ENCODE measurements at places on chromosomes 4 and X.

DNA sequence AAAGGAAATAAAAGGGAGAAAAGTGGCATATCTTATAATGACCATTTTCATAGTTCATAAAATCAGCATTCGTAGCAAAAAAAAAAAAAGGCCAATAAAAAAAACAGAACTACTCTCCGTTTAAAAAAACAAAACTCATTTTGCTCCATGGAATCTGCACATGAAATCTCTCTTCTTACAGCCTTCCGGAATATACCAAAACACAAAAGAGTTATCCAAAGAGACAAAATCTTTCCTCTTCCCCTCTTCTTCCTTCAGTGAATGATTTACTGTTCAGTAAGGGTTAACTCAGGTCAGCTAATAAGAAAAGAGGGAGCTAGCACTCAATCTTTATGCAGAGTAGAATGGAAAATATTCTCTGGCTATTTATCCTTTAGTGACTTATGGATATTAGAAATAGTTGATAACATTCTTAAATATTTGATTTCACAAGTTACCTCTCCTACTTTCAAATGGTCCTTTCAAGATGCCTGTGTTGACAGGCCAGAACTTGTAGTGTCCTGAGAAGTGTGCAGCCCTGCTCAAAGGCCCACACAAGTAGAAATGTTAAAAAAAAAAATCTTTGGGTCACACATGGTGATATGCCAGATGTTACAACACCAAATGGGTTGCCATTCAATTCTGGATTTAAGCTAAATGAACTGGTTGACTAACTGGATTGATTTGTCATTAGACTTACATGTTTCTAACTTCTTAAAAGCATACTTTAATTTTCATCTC, 42.1 kb downstream of the PDGFC start:
- DNase-seq = no peak

GRCh38 chr4:96471956-96472867, 632.3 kb downstream of the PDHA2 start:
- peak; percentile 2 for DNase-seq

DNA sequence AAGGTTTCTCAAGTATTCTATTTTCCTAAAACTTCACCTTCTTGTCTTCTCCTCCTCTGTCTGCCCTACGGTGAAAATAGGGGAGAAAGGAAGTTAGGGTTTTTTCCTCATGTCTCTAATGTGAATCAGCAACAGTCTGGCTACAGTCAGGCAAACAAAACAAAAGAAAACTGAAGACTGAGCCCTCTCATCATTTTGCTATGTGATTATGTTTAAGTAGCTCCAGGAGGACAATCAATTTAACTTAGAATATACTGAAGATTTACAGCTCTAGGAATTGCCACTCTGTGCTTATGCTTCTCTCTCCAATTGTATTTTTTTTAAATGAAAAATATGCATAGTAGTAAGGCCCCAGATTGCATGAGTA, 316.2 kb downstream of the GPAT3 start:
- DNase-seq = peak; percentile 76

DNA sequence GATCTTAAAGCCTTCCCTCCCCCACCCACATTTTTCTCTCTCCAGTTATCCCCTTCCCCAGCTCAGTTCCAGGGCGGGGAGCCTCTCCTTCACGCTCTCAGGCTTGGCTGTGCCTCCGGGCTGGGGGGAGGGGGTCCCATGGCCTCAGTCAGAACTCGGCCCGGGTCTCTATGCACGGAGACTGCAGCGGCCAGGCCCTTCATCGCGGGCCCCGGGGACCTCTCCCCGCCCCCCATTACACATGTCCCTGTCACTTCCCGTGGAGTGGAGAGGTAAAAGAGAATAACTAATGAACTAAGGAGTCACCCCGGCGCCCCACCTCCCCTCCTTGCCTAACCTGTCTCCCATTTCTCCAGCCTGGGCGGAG, 838 bp upstream of the PRICKLE3 start:
- no peak for DNase-seq

GRCh38 chr4:87274803-87275202, 47.9 kb downstream of the HSD17B13 start:
- no peak for DNase-seq

- DNase-seq = peak; percentile 90
These were observed 111.2 kb downstream of the ZNF518B start for GRCh38 chr4:10346023-10346422.

DNA sequence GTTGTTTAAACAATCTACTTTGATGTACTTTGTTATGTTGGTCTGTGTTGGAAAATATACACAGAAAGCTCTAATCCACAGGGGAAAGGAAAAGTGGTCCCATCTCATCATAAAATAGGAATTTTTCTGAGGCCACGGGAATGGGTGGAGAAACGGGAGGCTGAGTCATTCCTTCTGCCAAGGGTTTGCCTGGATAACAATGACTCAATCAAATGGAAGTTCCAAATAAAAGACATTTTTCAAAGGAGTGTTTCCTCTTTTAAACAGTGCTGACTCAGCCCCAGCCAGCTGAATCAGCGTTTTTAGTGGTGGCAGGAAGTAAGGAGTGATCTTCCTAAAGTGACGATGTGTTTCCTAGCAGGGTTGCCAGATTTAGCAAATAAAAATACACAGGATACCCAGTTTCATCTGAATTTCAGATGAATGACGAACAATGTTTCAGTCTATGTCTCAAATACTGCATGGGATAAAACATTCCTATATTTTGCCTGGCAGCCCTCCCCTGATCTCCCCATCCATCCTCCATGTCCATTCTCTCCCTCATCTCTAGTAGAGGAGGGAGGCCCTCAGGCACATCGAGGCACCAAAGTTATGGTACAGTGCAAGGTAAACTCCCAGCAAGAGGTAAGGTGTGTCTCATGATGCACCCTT, 345.4 kb upstream of the GATB start:
- DNase-seq = peak; percentile 97

DNA sequence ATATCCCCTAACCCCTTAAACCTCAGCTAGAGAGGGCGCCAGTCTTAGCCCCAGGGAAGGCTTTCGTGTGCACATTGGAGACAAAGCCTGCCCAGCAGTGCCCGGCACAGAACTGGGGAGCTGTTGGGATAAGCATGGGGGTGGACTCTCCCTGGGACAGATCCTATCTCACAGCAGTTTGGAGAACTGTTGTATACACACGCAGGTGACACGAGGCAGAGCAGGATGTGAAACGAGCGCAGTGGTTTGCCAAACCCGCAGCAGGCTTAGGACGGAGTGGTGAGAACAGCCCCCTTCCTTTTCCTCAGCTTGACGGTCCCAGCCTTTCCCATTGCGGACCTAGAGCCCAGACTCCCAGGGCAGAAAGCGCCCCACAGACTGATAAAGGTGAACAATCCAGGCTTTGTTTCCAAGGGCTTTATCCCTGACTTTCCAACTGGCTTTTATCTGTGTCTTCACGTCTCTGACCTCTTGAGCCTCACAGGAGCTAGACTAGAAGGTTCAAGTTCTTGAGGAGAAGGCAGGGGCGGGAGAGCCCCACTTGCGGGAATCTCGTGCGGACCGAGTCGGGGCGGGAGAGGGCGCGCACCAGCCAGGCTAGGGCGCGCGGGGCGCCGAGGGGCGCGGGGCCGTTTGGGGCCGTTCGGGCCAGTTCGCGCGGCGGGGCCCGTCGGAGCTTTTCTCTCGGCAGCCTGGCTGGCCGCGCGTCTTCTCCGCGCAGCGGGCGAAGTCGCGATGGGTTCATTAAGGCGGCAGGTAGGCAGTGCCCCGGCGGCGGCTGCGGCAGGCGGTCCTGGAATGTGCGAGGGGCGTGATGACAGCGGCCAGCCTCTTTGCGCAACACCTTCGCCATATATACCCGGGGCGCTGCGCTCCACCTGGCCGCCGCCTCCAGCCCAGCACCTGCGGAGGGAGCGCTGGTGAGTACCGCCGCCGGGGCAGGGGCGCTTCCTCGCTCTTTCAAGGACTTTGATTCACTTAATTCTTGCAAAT, at the start of gene SLC34A2:
TSS of gene SLC34A2 (plus strand) at position 881 of the 993 bp plus-strand sequence. CDS start 6,650 bp downstream, outside the sequence.
- DNase-seq = peak; percentile 19

DNA sequence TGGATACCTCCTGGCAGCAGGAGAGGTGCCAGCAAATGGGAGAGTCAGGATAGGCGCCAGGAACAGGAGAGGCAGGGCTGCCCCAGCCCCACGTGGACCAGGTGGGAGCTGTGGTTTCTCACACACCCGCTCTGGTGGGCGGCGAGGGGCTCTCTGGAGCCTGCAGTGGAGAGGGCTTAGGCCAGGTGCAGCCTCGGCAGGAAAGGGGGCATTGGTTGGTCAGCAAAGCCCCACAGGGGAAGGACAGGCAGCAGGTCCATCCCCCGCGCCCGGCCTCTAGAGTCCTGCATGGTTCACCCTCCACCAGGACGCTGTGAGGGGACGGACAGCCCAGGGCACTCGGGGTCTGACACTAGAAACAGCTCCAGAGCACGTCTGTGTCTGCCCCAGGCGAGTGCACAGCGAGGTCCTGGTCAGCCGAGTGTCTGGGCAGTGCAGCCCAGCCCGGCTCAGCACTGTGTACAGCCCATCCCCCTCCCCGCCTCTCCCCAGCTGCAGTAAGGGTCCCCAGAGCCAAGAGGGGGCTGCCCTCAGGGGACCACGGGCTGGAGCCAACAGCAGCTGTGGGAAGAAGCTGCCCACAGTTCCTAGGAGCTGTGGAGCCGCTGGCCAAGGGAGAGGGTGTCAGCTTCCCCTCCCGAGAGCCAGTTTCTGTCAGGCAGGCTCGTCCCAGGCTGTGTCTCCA, 8.2 kb downstream of the ATP5ME start:
- DNase-seq = no peak

DNA sequence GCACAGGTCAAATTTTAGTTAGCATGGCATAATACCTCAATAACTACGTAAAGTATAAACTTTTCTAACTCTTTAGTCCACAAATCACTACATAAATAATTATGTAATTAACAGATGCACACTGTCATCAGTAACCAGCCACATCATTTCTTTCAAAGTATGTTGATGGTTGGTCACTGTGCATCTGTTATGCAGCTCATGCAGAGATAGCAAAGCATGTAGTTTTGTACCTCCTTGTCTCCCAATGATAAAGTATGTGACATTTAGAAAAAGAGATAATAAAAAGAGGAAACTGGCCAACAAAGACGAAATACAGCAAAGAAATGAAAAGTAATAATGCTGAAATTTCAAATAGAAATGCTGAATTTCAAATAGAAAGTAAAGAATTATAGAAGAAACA, 2.9 kb downstream of the LAMTOR3 start:
- no peak for DNase-seq

- DNase-seq = peak; percentile 34
These were observed 40.9 kb downstream of the GPR143 start for GRCh38 chrX:9724711-9725110.

- DNase-seq = no peak
These were observed 48.2 kb upstream of the KLF3 start for GRCh38 chr4:38615847-38616246.

DNA sequence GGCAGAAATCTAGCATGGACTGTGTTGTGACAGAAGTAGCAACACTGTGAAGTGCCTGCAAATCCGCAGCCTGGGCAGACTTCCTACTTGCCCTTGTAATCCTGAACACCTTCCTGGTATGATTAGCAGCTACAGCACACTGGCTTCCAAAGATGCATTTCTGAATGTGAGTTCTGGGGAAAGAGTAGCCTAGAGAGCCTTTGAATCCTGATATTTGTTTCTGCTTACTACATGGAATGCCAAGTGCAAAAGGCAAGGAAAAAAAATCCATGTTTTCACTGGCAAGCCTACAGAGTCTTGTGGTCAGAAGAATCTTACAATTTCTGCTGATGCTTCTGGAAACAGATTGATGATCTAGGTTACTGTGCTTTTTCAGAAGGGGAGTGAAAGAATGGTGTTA, 223.7 kb downstream of the COL25A1 start:
- no peak for DNase-seq

- no peak for DNase-seq
These were observed 122.1 kb downstream of the TBL1X start for GRCh38 chrX:9586992-9587392.

DNA sequence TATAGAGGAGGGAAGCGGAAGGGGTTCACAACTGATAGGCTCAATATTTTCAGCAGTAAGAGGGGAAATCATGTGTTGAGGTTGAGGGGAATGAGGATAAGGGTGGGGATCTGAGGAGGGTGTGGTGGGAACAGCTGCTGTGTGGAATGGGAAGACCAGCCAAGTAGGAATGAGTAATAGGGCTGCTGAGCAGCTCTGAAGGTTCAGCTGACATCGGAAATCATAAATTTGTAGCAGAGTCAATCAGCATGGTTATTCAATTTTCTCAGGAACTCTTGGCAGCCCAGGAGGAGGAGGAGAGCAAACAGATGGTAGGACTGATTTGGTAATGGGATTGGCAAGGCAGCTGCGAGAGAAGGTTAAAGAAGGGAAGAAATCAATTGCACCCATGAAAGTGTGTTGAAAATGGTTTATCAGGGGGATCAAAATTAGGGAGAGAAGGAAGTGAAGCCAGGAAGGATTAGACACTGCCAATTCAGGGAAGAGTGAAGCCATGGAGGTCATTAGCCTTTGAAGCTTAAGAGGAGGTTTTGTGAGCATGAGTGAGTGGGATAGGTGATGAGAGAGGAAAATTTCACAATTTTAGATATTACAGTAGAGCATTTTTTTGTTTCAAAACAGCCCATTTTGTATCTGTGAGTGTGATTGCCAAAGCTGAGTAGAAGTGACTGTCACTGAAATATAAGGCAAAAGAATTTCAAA, 82.6 kb downstream of the PCDH7 start:
- peak; percentile 79 for DNase-seq

DNA sequence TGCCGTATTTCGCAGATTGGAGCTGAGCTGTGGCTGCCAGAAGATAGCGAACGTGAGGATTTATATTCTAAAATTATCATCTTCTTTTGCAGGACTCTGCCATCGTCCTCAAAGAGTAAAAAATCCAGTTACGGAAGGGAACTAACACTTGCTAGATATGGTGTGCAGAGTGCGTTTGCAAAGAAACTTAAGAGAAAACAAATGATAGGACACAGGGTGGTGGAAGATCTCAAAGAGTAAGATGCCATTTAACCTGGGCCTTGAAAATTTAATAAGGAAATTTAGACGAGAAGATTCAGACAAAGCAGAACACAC, 566 bp downstream of the LARP7 start:
- DNase-seq = no peak

- no peak for DNase-seq
These were observed 20.4 kb upstream of the FGF16 start for GRCh38 chrX:77426811-77427210.

DNA sequence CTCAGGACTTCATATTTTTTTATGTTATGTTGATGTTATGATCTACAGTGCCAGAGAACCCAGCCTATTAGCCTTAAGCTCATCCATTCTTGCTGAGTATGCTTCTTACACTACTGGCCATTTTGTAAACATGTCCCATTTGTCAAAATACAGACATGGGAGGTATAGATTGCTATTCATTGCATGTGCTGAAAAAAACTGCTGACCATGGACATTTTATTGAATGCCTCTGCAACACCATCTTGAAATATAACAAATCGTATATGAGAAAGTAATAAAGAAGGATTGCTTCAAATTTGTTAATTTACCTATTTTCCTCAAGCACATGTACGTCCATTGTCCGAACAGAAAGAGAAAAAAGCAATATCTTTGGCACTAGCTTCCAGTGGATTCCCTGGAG, 91.5 kb upstream of the FAM47A start:
- no peak for DNase-seq

DNA sequence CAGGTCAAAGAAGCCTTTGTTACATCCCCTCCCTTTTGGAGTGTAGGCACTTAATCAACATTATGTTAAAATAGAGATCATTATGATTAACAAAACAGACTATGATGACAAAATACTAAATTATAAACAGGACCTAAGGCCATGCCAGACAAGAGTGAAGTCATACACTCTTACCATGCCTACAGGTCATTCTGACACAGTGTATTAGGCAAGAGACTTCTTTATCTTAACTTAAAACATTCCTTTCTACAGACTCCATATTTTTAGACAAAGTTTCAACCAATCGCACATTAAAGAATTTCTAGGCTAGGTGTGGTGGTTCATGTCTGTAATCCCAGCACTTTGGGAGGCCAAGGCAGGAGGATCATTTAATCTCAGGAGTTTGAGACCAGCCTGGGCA, 128.6 kb upstream of the SLC34A2 start:
- no peak for DNase-seq
